ENCODE measurements at places on chromosomes 6 and 20.

DNA sequence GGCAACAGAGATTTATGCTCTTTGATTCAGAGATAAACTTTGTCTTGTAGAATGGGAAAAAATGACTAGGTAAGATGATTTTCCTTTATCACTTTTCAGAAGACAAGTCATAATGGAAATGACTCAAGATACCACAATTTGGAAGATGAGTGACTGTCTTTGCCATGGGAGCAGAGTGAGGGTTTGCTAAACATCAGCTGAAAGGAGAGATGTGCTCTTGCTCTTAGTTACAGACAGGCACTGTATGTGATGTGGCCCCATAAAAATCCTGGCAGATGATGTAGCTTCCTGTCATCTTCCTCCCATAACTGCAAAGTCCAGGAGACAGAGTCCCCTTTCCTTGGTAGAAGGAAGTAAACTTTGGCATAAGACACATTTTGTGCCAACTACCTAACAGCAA lies 47.6 kb downstream of the BACH2 start:
- peaks cover 3% of the 10 kb centered on the region for H3K4me1 ChIP-seq
- H3K36me3 ChIP-seq: no peaks in the 10 kb centered on the region
- no peak for DNase-seq
- no peak overlapping the region for H3K4me3 ChIP-seq

DNA sequence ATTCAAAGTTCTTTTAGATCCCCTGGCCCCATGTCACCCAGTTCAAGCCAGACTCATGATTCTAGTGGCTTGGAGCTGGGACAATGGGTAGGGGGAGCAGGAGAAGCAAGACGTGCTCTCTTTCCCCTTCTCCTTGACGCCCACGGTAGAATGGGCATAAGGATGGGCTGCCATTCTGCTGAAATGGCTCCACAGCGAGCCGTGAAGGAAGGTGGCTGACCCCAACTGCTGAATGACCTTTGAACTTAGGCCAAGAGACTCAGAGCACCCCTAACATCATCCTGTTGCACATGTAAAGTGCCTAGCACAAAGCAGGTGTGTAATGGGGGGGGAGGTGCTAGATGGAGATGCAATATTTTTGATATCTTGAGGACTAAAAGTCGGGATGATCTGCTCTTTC lies 15.8 kb upstream of the PTPN1 start:
- no peak overlapping the region for H3K4me3 ChIP-seq
- no peaks in the 10 kb centered on the region for H3K27me3 ChIP-seq
- no peak for DNase-seq
- H3K4me1 ChIP-seq: no peaks in the 10 kb centered on the region
- H3K36me3 ChIP-seq: no peaks in the 10 kb centered on the region

DNA sequence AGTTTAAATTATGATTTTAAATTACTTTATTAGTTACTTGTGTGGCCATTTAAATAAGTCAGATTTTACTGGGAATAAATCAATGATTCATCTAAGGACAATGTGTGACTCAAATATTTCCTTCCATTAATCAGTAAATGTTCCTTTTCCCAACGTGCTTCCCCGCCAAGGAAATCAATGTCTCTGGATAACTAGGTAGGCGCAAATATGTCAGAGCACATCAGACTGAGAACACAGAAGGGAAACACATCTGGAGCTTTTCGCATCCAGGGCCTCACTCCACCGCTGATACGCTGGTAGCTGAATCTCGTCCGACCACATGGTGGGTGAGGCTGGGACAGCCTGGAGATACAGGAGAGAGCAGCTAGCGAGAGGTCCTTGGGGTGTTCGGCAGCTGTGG lies 56.4 kb upstream of the RPS6KA2 start:
- no peak overlapping the region for H3K4me3 ChIP-seq
- no peaks in the 10 kb centered on the region for H3K36me3 ChIP-seq
- no peak overlapping the region for H3K27ac ChIP-seq
- DNase-seq: no peak
- H3K4me1 ChIP-seq: no peaks in the 10 kb centered on the region

GRCh38 chr20:26347396-26347795 lies 650.7 kb upstream of the ZNF337 start:
- H3K4me3 ChIP-seq: no peak overlapping the region
- H3K4me1 ChIP-seq: no peaks in the 10 kb centered on the region
- no peaks in the 10 kb centered on the region for H3K36me3 ChIP-seq
- no peak overlapping the region for H3K27ac ChIP-seq

GRCh38 chr20:22941550-22941949 lies 93.6 kb upstream of the SSTR4 start:
- no peak for DNase-seq
- H3K36me3 ChIP-seq: no peaks in the 10 kb centered on the region
- H3K4me1 ChIP-seq: no peaks in the 10 kb centered on the region
- no peaks in the 10 kb centered on the region for H3K27me3 ChIP-seq

DNA sequence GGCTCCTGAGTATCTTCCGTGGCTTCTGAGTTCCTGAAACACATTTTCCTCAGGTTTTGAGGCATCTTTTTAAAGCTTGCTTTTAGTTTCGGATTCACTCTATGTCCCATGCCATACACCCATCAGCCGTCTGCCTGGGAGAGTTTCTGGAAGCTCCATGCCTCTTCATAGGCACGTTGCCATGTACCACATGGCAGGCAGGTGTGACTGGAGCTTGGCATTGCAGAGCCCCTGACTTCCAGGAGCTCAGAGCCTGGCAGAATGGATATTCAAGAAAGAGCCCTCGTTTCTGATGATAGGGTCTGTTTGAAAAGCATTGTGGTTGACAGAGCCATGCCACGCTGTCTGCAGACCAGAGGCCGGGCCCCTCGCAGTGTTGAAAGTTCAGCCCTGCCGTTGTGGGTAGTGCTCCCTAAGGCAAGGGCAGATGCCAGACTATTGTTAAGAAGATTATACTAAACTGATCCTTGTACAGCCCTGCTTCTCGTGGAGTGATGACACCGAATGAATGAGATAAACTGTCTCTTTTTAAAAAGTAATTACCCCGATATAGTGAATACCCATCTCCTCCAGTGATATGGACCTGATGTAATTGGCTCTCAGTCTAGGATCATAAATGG lies 100.0 kb downstream of the RPP40 start:
- peaks cover 5% of the 10 kb centered on the region for H3K4me1 ChIP-seq
- no peak overlapping the region for H3K4me3 ChIP-seq
- DNase-seq: no peak
- no peaks in the 10 kb centered on the region for H3K27me3 ChIP-seq

- DNase-seq: no peak
- no peak overlapping the region for H3K4me3 ChIP-seq
- H3K27me3 ChIP-seq: no peaks in the 10 kb centered on the region
- no peaks in the 10 kb centered on the region for H3K4me1 ChIP-seq
- no peaks in the 10 kb centered on the region for H3K36me3 ChIP-seq
Measured at GRCh38 chr20:37934634-37935375, 31.9 kb downstream of the VSTM2L start.

GRCh38 chr6:104572901-104573300 lies 286.8 kb downstream of the HACE1 start:
- H3K27ac ChIP-seq: no peak overlapping the region
- no peak for DNase-seq
- H3K4me1 ChIP-seq: no peaks in the 10 kb centered on the region
- H3K4me3 ChIP-seq: no peak overlapping the region
- H3K36me3 ChIP-seq: no peaks in the 10 kb centered on the region

GRCh38 chr20:38836991-38837390 lies 31.5 kb downstream of the PPP1R16B start:
- no peak for DNase-seq
- no peak overlapping the region for H3K4me3 ChIP-seq
- no peak overlapping the region for H3K27ac ChIP-seq
- no peaks in the 10 kb centered on the region for H3K4me1 ChIP-seq

DNA sequence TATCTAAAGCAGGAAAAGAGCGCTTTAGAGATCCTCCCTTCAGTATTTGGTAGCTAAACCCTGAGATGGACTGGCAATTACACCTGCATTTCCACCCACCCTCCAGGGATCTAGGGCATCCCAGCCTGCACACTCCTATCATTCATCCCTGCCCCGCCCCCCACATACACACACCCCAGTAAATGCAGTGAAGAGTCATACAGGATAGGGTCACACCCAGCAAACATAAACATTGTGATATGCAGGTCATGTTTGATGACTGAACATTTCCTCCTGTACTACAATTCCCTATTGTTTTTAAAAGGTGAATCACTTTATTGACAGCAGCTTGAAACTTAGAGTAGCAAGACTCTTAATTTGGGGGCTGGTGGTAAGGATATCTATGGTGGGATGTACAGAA lies 112.9 kb downstream of the FOXO3 start:
- no peak for DNase-seq
- no peak overlapping the region for H3K4me3 ChIP-seq
- no peaks in the 10 kb centered on the region for H3K27me3 ChIP-seq
- H3K27ac ChIP-seq: no peak overlapping the region
- peaks cover 19% of the 10 kb centered on the region for H3K4me1 ChIP-seq

DNA sequence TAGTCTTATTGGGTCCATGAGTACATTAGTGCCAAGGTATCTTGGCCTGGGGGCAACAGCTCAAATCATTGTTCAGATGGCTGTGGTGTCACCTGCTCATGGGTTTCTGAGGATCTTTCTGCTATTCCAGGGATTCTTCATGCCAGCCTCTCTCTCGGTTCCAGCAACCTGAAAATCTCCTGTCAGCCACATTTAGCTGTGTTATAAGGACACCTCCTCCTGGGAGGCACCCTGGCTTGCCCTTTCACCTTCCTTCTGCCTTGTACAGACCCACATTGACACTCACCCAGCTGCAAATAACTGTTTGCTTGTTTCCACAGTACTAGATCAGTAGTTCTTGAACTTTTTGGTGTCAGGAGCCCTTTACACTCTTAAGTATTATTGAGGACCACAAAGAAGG lies 159.9 kb downstream of the GRM4 start:
- H3K4me3 ChIP-seq: no peak overlapping the region
- no peaks in the 10 kb centered on the region for H3K4me1 ChIP-seq
- no peak overlapping the region for H3K27ac ChIP-seq
- no peaks in the 10 kb centered on the region for H3K36me3 ChIP-seq
- DNase-seq: no peak
- no peaks in the 10 kb centered on the region for H3K27me3 ChIP-seq

GRCh38 chr20:19368351-19368750 lies 155.9 kb downstream of the SLC24A3 start:
- no peaks in the 10 kb centered on the region for H3K36me3 ChIP-seq
- DNase-seq: no peak
- H3K4me3 ChIP-seq: no peak overlapping the region
- H3K27me3 ChIP-seq: no peaks in the 10 kb centered on the region
- H3K4me1 ChIP-seq: no peaks in the 10 kb centered on the region
- H3K27ac ChIP-seq: no peak overlapping the region

DNA sequence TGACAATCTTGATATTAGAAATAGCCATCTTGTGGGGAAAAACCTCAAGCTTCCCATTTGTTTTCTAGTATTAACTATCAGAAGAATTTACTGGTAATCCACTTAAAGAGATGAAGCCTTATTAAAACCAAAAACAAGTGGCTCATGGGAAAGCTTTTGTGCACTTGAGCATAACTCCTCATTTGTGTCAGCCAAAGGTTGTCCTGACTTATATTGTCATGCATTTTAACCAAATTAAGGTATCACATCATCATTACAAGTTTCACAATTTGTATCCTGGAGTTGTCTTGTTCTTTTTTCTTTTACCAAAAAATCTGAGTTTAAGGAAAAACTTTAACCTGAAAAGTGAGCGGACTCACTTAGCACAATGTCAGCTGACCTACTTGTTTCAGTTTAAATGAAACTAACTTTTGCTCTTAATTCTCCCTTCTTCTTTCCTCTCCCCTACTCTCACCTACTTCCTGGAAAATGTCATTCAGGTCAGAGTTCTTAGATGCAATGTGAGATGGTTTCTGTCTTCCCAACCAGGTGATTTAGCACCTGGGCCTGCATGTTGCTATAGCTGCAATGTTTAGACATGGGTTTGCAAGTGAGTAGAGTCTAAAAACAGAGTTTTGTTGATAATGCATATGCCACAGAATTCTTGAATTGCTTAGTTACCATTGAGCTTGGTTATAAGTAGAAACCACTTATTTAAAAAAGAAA lies 82.8 kb downstream of the TNFAIP3 start:
- no peak overlapping the region for H3K4me3 ChIP-seq
- H3K27ac ChIP-seq: no peak overlapping the region
- no peaks in the 10 kb centered on the region for H3K36me3 ChIP-seq
- H3K27me3 ChIP-seq: no peaks in the 10 kb centered on the region
- DNase-seq: no peak

GRCh38 chr6:35209622-35210247 lies 4.0 kb upstream of the SCUBE3 start:
- no peak overlapping the region for H3K27ac ChIP-seq
- H3K4me3 ChIP-seq: no peak overlapping the region
- no peak for DNase-seq
- H3K27me3 ChIP-seq: no peaks in the 10 kb centered on the region
- peaks cover 5% of the 10 kb centered on the region for H3K4me1 ChIP-seq
- no peaks in the 10 kb centered on the region for H3K36me3 ChIP-seq

DNA sequence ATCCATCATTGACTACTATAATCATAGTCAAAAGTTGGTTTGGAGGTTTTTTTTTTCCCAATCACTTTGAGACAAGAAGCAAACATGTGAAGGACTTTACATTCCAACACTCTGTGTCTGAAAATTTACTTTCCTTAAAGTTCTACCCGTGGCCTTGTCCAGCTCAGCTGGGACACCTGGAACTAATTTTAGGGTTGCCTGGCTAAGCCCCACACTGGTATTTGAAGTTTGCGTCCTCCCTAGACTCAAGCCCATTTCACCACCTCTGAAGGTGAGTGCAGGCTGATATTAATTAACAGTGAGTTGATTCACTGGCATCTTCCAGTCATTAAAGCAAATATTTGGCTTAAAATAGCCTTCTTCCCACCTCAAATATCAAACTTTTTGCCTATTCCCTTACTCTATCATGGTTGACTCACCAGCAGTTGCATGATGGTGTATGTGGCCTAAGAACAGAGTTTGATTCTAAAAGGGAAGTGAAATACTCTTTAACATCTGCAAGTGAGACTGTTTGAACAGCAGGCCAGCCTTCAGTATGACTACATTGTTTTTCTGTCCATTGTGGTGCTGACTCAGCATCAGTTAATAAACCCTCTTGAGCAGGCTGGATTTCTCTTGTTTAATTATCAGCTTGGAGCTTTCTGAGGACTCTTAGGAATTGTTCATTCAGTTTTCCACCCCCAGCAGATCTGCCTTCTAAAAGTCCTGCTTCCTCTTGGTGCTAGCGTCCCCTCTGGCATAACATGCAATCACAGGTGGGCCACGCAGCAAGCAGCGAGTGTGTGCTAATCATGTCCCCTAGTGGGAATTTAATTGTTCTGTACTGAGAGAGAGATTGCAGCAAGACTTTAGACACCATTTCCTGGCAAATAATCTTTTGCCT lies 1.8 kb upstream of the PRDM1 start:
- H3K27ac ChIP-seq: no peak overlapping the region
- DNase-seq: no peak
- H3K27me3 ChIP-seq: no peaks in the 10 kb centered on the region
- no peak overlapping the region for H3K4me3 ChIP-seq

GRCh38 chr6:154937306-154938220 lies 57.6 kb upstream of the TIAM2 start:
- no peak overlapping the region for H3K27ac ChIP-seq
- H3K4me3 ChIP-seq: no peak overlapping the region
- no peaks in the 10 kb centered on the region for H3K36me3 ChIP-seq
